Stimulated activated CD8-positive, alpha-beta memory T cell treated with anti-CD3 and anti-CD28 coated beads, Interleukin-7, amount 100 ng/mL, for 48 hours (primary cell): ENCODE measurements at places on chromosomes 2 and 18.

DNA sequence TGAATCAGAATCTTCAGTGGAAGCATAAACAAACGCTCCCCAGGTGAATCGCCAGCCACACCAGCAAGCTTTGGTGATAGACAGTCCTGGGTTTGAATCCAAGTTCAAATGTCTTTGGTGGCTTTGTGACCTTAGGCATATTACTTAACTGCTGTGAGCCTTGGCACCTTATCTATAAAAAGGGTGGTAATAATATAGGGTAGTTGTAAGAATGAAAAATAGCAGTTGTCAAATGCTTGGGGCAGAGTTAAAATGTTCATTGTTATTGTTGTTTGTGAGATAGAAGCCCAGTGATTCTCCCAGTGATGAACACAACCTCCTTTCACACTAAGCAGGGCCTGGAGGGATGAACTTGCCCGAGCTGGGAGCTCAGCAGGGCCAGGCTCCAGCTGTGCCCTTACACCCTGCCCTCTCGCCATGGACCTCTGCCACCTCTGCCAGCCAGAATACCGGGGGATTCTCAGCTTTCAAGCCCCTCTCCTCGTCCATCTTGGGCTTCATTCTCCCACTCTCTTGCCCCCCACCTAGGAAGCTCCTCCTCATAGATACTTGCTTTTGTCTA, 6.1 kb upstream of the TMBIM1 start:
- DNase-seq, result no peak

DNA sequence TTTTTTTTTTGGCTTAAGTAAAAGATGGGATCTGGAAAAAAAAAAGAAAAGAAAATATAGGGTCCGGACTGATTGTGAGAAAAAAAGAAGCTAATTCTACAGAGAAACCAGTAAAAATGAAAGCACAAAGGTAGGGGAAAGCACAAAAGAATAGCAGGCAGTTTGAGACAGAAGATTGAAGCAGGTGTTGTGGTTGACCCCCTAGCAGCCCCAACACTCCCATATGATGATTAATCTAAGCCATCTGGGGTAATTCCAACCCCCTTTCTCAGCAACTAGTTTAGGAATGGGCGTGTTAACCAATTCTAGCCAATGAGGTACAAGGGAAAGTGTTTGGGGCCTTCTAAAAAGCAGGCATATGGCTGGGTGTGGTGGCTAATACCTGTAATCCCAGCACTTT, 77.0 kb downstream of the MBD2 start:
- peak; percentile 21 for DNase-seq

- DNase-seq, result no peak
These were observed 89.7 kb upstream of the MSH2 start for GRCh38 chr2:47313141-47313691.

- no peak for DNase-seq
These were observed 719.5 kb downstream of the DPP10 start for GRCh38 chr2:115161771-115162493.

DNA sequence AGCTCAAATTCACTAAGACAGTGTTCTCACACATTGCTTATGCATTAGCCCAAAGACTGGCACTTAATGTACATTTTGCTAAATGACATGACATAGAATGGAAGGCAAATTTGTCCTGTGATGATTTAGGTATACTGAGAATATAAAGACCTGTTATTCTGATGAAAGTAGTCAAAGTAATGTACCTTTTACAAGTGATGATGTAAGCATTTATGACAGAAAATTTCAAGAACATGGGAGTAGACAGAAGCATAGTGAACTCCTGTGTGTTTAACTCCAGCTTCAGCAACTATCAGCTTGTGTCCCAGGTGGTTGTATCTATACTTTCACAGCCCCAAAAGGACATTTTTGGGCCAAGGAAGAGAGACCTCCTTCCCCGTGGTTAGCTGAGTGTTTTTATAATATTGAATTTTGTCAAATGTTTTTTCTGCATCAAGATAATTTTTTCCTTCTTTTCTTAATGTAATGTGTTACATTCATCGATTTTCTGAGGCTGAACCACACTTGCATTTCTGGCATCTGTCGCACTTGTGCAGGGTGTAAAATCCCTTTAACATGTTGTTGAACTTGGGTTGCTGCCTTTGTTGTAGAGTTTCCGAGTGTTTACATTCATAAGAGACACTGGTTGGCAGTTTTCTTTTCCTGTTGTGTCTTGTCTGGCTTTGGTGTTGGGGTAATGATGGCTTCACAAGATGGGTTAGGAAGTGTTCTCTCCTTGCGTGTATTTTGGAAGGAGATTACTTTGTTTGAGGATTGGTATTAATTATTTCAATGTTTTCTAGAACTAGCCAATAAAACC, 33.9 kb upstream of the TMEM18 start:
- no peak for DNase-seq

DNA sequence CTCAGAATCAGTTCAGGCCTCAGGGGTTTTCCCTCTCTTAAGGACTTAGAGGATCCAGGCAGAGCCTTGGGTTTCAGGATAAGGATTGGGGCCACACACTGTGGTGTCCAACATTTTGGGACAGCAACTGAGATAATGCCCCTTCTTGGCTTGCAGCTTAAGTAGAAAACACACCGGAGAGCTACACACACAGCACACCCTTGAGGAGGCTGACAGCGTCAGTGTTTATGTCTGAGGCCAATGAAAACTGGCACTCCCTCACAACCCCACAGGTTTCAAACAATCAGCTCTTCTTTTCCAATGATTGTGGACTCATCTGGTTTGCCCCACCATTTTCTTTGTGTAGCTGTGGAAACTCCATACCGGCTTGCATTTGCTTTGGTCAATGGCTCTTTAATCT, 257.7 kb downstream of the CDCA7 start:
- DNase-seq, result no peak

DNA sequence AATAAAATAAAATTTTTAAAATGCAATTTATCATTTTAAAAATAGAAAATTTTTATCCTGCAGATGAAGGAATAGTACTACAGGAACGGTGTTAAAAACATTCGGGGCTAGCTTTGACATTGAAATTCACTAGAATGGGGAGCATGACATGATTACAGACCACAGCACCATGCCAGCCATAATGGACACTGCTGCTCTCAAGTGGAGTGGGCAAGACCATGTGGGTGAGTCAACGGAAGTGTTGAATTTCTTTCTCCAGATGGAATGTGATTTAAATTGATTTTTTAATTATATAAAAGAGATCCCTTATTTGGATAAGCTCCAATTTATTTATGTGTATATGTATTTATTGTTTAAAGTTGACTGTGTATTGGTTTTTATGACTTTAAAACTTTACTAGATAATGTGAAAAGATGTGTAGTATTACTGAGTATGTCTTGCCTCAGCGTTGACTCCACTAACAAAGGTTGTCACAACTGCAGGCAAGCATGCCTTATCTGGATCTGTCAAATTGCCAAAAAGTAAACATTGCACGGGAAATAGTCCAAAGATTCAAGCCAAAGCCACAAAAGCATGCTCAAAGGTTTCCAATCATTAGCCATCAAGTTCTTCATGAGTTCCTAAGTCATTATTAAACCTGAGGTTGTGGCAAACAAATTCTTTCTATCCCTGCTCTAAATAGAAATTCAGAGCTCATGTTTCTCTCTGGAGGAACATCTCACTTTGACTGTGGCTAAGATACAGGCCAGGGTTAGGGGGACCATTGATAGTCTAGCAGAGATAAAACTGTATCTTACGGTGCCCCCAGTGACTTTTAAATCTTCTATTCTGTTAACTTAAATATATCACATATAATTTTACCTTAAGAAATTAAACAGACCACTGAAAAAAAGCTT, 536.9 kb downstream of the TMX3 start:
- DNase-seq, result no peak

- no peak for DNase-seq
These were observed 164.4 kb downstream of the EVA1A start for GRCh38 chr2:75396314-75396713.

- peak; percentile 15 for DNase-seq
These were observed 829 bp downstream of the ACVR1C start for GRCh38 chr2:157627594-157628476.

- no peak for DNase-seq
These were observed 36.4 kb upstream of the PXDN start for GRCh38 chr2:1780693-1781092.

GRCh38 chr18:56565551-56566345, 72.6 kb downstream of the TXNL1 start:
- no peak for DNase-seq

- no peak for DNase-seq
These were observed 137.9 kb upstream of the ZC3H15 start for GRCh38 chr2:186348200-186348599.
